ENCODE measurements at places on chromosomes 3 and 15.

- no peak for DNase-seq
Measured at GRCh38 chr15:93770788-93771187, 460.6 kb upstream of the MCTP2 start.

DNA sequence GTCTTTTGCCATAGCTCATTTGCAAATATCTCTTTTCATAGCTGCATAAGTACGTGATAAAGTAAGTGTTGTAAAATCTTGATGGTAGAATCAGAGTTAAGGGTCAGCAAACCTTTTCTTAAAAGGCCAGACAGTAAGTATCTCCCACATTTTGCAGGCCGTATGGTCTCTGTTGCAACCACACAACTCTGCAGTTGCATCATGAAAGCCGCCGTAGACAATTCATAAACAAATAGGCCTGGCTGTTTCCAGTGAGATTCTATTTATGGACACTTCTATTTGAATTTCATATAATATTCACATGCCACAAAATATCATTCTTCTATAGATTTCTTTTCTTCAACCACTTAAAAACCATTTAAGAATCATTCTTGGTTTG lies 248.5 kb downstream of the TLE3 start:
- no peak for DNase-seq

GRCh38 chr3:186466391-186466974 lies 77.7 kb downstream of the CRYGS start:
- no peak for DNase-seq

- no peak for DNase-seq
Measured at GRCh38 chr3:134970895-134971294, 175.8 kb downstream of the EPHB1 start.

DNA sequence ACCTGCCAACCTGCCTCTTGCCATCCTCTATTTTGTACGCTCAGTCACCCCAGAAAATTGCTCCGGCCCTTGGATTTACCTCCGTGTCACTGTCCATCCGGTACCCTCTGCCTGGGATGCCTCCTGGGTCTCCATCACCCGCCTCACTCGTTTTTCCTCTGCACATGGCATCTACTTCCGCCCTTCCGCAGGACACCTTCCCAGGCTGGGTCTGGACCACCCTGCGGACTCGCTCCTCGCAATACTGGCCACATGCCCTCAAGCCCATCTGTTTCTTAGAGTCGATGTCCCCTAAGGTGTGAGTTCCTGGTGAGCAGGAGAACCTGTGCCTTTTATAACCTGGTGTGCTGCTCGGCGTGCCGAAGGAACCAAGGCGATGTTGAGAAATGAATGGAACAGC lies 58.5 kb downstream of the APBA2 start:
- DNase-seq, result no peak

- no peak for DNase-seq
Measured at GRCh38 chr15:99502661-99503060, 63.1 kb upstream of the MEF2A start.

- DNase-seq, result peak; percentile 54
Measured at GRCh38 chr3:73624821-73625665, at the start of gene PDZRN3. PDZRN3 (minus strand) TSS chr3:73624941.

DNA sequence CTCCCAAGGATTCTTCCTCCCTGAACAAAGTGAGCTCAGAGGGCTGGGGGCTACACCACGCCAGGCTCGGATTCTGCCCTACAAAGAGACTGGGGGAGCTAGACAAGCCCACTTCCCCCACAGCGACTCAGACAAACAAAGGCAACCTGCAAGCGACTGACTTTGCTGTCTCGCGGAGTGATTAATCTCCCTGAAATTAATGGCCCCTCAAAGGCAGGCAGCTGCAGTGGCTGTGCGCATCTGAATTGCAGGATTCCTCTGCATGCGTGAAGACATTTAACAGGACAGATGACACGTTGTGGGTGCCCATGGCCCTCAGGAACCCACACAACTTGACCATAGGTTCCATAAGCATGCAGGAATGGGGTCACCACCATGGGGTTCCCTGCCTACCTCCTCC lies 18.4 kb downstream of the CTXND1 start:
- no peak for DNase-seq

GRCh38 chr3:132205609-132206008 lies 111.6 kb upstream of the ACP3 start:
- no peak for DNase-seq

- DNase-seq, result no peak
Measured at GRCh38 chr3:130644628-130645253, 101.9 kb downstream of the PIK3R4 start.

- no peak for DNase-seq
Measured at GRCh38 chr3:172800156-172800555, 49.6 kb downstream of the ECT2 start.

- DNase-seq, result peak; percentile 37
Measured at GRCh38 chr3:1092771-1093170, at the start of gene CNTN6. CNTN6 (plus strand) TSS chr3:1093024; CDS start chr3:1148009, 54,985 bp downstream.

DNA sequence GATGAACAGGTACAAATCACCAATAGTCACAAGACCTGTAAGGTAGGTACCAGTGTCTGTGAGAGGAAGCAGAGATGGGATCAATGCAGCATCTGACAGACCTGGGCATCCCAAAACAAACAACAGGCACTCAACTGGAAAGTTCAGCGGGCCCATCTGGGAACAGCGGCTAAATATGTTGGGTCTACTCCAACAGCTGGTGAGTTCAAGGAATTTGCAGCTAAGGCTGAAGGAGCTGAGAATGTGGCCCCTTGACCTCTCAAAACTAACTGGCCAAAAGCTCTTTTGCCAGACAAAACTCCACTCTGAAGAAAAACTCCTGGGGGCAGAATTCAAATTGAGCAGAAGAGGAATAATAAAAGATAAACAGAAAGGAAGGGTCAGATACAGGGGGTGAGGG lies 24.4 kb downstream of the AVEN start:
- DNase-seq, result no peak

- DNase-seq, result no peak
Measured at GRCh38 chr15:25738171-25738965, 124.8 kb downstream of the ATP10A start.

- peak; percentile 68 for DNase-seq
Measured at GRCh38 chr15:90086868-90087268, 15.4 kb downstream of the IDH2 start.

DNA sequence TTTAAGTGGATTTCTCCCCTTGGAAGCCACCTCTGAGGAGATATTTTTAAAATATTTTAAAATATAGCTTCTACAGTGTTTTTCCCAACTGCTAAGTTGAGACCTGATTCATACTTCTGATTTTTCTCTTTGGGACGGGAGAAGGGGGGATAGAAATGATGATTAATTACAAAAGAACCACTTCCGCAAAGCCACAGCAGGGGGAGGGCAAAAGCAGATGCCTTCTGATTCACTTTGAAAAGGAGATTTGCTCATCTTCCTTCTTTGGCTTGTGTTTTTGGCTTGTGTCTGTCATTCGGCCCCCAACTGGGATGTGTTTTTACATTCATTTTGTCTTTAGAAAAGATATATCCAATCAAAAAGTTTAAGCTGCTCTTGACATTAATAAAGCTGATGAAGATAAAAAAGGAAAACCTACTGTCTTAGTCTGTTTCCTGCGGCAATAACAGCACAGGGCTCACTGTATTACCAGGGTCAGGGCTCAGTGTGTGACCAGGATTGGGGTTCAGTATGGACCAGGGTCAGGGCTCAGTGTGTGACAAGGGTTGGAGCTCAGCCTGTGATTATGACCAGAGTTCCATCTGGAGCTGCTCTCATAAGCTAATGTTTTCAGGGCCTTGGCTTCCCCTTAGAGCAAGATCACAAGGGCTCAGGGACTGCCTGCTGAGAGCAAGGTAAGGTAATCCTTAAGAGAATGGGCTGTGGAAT lies 223.2 kb downstream of the MTHFS start:
- no peak for DNase-seq

- peak; percentile 17 for DNase-seq
Measured at GRCh38 chr3:53075743-53076140, 29.9 kb upstream of the SFMBT1 start.

DNA sequence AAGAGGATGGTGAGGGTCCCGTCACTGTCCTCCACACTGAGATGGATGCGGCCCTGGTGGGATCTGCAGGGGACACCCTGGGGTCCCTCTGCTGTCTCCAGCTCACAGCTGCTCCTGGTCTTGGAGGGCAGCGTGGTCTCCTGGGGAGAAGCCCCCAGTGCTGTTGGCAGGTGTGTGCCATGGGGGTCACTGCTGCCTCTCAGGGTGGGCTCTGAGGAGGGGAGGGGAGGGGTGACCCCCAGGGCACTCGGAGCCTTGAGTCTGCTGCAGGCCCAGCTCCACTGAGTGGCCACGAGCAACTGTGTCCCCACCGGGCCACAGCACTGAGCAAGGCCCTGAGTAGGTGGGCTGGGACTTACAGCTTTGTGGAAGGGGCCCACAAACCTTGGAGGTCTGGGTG lies 34.7 kb downstream of the KLHL25 start:
- DNase-seq, result no peak

DNA sequence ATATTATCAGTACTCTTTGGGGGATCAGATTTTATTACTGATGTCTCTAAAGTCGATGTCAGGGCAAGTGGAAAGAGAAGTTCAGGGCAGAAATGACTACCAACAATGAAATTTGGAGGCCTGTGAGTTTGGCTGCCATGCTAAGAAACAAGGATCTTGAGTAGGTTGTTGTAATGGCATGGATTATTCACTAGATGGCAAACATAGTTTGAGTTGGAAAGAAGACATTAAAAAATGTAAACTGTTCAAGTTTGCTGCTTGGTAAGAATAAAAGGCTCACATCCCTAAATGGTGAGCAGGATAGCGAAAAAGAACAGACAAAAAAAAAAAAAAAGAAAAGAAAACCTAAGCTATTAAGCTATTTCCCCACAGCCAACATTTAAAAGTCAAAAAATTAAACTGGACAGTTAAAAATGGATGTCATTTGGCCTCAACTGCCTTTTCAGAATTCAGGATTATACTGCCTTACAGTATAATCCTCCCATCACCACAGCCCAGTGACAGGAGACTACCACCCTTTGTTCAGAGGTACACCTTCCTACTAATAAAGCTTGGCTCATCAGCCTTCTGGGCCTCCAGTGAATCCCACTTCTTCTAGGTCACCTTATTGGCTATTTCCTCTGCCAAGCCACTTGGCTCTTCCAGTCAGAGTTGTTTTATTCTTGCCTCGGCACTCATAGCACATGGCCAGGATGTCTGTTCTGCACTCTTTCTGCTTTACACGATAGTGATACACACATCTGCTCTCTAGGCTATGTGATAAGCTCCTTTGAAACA lies 163.7 kb downstream of the PLD1 start:
- peak; percentile 43 for DNase-seq

GRCh38 chr15:62541846-62542245 lies 376.8 kb upstream of the C2CD4B start:
- DNase-seq, result no peak

- no peak for DNase-seq
Measured at GRCh38 chr3:46947981-46948791, 28.4 kb downstream of the CCDC12 start.

GRCh38 chr15:77069521-77070121 lies 1.3 kb downstream of the TSPAN3 start:
- no peak for DNase-seq

DNA sequence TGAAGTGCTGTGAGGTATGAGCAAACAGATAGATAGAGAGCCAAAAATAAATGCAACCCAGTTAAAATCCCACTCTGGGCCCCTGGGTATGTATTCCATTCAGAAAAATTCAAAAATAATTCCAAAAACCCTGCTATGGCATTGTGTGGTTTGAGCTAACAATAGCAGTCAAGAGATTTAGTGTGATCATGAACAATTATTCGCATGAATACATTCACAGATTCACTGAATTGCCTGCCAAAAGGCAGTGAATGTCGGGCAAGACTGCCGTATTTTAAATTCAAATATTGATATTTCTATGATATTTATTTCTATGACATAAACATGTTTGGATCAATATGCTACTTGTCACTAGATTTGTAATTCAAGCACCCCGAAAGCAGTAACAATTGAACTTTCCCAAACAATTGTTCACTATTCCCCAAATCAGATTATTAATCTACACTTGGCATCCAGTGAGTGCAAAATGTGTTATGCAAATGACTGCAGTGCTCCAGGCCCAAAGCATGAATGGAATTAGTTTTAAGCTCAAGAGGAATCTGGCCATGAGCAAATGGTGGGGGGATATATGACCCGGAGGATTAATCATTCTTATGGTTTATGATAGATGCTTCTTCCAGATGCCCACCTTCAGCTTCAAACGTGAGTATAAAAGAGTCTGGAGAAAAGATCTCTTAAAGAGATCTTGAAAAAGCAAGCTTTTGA lies 417.0 kb upstream of the MEIS2 start:
- no peak for DNase-seq

- no peak for DNase-seq
Measured at GRCh38 chr3:146557745-146558144, 13.3 kb upstream of the PLSCR1 start.

DNA sequence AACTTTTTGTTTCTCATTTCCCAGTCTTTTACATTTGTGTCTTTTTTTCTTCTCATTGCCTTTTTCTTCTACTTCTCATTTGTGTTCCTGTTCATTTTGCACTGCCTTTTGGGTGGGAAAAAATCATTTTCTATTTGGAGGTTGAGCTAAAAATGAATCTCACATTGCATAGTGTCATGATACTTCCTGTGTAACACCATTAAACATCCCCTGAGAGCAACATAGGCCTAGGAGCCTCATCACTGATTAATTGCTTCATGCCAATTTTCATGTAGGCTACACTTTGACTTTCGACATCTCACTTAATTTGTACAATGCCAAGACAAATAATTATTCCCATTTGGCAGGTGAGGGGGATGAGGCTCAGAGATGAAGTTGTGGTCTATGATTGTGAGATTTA lies 279.2 kb downstream of the EDEM1 start:
- DNase-seq, result no peak

GRCh38 chr15:43463507-43463906 lies 29.4 kb downstream of the TP53BP1 start:
- DNase-seq, result no peak

GRCh38 chr3:47475029-47475569 lies 642 bp downstream of the SCAP start:
- no peak for DNase-seq

- no peak for DNase-seq
Measured at GRCh38 chr15:57440799-57441198, 64.5 kb downstream of the CGNL1 start.

- DNase-seq, result no peak
Measured at GRCh38 chr3:54372232-54372631, 249.9 kb downstream of the CACNA2D3 start.

DNA sequence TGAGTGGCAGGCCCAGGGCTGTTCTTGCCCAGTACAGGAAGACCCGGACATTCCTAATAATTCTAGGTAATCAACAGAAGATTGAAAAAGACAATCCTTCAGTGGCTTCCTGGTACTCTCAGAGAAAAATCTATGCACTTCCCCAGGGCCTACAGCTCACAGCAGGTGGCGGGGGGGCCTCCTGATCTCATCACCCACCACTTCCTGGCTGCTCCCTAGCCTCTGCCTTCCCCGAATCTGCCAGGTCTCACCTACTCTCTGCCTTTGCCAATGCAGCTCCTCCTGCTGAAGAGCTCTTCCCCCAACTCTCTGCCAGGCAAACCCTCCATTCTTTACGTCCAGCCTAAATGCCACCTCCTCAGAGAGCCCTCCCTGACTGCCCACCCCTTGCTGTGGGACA lies 37.5 kb downstream of the EHD4 start:
- no peak for DNase-seq
